ENCODE measurements at places on chromosomes 6 and 20.

DNA sequence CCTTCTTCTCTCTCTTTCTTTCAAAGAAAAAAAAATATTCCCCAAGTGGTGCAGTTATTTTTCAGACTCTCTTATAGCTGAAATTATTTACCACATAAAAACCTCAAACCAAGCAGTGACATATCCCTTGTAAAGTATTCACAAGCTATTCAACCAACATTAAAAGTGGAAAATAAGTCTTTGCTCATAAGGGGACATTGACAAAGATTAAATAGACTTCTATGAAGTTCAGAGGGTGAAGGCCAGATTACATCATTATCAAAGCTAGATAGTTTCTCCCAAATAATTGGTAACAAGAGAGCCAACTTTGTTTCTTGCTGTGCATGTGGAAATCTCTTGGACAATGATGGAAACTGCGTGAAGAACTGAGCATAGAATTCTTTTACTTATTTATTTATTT is 379.8 kb upstream of the RSPO3 start:
- DNase-seq: no peak

- DNase-seq: no peak
These were observed 13.5 kb upstream of the DAAM2 start for GRCh38 chr6:39778581-39779255.

- DNase-seq: no peak
These were observed 249.3 kb upstream of the ECI2 start for GRCh38 chr6:4384656-4385055.

GRCh38 chr20:10513061-10513460 is 78.0 kb downstream of the SLX4IP start:
- DNase-seq: no peak

GRCh38 chr20:54642864-54643667 is 167.7 kb downstream of the DOK5 start:
- DNase-seq: no peak

DNA sequence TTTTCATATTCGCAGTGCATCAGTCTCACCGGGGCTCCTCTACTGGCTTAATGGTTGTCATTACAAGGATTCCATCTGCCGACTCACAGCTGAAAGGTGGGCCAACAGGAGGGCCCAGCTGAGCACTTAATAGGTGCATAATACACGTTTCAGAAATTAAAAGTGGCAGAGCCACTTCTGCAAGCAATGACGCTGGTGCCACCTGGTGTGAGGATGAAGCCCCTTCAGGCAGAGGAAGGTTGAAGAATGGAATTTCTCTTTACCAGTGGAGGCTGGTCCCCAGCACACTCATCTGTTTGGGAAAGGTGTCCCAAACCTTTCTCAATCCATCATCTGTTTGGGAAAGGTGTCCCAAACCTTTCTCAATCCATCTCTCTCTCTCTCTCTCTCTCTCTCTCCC is 8.2 kb upstream of the STMND1 start:
- DNase-seq: no peak

DNA sequence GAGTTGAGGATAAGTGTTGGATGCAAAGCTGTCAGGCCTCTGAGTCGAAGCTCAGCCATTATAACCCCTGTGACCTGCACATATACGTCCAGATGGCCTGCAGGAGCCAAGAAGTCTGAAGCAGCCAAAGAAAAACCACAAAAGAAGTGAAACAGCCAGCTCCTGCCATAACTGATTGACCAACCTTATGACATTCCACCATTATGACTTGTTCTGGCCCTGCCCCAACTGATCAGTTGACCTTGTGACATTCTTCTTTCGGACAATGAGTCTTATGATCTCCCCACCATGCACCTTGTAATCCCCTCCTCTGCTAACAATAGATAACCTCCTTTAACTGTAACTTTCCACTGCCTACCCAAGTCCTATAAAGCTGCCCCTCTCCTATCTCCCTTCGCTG is 133.7 kb upstream of the AGPAT4 start:
- peak; percentile 60 for DNase-seq

- no peak for DNase-seq
These were observed 107.0 kb upstream of the EYS start for GRCh38 chr6:65814071-65814470.

DNA sequence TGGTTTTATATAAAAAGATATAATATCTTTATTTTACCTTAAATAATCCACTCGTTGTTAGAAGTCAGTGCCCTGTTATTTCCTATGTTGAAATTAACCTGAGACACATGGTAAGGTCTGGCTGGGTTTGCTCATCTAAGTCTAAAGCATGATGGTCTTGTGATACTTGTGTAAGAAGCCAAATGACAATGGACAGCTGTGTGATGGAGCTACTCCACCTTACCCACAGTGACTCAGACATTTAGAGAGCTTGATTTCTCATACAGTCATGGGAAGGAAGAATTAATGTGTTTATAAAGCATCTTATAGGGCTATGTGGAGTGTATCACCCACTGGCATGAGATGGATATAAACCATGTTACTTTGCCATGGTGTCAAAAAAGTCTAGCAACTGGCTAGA is 11.7 kb downstream of the CTCFL start:
- peak; percentile 2 for DNase-seq

- DNase-seq: no peak
These were observed 36.3 kb upstream of the CLIC5 start for GRCh38 chr6:46051962-46052361.
